A549 (cell line): ENCODE measurements at places on chromosomes 1 and 21.

- peak; percentile 42 for DNase-seq
Observed at GRCh38 chr1:103514920-103515503, 10.5 kb upstream of the RNPC3 start.

GRCh38 chr1:218273762-218274479 is 11.2 kb upstream of the RRP15 start:
- no peak for DNase-seq

DNA sequence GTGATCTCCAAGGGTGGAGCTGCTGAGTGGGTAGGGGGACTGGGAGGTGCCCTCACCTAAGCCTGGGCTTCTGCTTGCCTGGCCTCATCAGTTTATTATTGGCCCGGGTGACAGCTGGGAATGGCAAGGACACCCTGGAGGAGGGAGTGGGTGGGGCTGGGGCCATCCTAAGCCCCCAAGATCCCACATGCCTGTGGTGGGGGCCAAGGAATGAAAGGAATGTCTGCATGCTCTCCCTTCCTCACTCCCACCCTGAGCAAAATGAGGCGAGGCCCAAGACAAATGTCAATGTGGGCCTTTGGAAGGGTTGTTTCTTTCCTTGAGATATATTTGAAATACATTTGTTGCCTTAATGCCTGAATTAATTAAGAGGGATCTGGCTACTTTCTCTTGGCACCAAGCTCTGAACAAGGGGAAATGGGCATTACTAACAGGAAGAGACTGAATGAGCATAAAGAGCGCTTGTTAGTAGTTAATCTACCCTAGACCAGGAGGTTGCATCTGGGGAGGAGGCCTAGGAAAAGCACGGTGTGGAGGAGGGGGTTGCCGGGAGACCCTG is 19.7 kb upstream of the CHI3L1 start:
- DNase-seq = no peak

GRCh38 chr1:214496126-214496525 is 55.3 kb downstream of the PTPN14 start:
- DNase-seq = no peak

DNA sequence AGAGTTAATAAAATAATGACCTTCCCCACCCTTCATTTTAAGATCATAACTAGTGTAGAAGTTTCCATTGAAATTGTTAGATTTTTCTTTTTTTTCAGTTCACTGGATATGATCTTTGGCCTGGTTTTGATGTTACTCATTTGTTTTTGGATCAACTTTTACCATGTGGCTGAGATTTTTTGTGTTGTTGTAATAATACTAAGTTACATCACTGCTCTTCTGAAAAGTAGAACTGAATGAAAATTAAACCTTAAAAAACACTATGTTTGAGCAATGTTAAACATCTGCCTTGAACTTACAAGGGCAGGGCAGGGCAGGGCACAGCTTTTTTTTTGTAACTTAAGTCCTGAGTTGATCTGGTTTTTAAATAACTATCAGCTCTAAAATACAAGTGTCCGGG is 204.8 kb upstream of the ADAMTS5 start:
- DNase-seq = no peak

DNA sequence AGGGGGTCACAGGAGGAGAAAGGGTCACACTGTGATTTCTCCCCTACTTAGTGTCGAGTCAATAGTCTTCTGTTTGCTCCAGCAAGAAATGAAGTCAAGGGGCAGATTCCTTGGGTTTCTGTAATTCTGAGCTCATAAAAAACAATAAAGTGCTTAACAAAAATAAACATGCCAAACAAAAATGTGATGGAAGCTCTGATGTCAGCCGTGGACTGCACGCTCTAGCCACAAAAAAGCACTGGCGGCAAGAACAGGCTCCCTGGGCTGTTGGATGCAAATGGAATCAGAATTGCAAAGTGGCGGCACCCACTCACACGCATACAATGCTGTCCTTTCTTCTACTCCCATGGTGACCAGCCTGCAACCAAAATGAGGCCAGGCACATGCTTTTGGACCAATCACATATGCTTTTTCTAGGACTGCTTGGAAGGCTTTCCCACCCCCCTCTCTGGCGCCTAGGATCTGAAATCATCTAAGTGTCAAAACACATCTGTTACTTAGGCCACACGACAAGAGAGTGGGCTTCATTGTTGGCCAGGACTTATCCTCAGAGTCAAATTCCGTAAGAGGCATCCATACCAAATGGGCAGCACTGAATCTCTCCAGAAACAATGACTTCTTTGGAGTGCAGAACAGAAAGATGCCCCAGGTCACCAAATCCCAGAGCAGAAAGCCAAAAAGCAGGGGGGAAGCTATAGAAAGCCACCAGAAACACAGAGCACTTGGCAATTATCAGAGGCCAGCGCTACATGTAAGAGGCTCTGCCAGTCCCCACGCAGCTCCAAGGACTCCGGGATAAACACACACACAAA is 9.2 kb downstream of the C1orf198 start:
- no peak for DNase-seq

DNA sequence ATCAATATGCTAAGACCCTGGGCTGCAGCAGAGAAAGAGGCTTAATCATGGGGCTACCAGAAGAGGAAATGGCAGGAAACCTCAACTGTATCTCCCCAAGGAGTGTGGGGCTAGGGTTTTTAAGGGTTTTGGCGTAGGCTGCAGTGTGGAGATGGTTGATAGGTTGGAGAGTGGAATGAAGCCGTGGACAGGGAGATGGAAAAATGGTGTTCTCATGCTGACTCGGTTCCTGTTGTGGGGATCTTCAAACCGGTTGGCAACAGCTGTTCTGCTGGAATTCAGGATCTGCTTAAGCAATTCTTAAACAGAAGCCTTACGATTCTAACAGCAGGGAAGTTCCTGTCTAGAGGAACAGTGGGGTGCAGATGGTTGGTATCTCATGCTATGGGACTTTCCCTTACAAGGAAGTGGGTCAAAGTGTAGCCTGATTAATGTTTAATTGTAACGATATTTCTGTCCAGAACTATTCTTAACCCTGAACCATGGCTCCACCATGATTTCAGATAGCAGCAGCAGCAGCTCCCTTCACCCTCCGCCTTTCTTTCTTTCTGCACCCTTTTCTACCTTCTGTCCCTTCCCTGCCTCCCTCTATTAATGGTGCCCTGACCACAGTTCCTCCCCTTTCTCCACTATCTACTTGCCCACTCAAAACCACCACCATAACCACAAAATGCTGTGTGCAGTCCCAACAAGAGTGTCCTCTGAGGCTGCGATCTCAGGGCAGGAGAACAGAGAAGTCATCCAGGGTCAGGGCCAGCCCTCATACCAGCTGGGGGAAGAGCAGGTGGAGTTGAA is 30.8 kb downstream of the RSPH1 start:
- no peak for DNase-seq

DNA sequence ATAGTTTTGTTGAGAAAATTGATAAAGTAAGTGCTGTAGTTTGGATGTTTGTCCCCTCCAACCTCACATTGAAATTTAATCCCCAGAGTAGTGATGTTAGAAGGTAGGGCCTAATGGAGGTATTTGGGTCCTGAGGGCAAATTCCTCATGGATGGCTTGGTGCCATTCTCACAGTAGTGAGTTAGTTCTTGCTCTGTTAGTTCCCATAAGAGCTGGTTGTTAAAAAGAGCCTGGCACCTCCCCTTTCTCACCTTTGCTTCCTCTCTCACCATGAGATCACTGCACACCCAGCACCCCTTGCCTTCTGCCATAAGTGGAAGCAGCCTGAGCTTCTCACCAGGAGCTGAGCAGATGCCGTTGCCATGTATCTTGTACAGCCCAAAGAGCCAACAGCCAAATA is 354.8 kb upstream of the NFIA start:
- no peak for DNase-seq

DNA sequence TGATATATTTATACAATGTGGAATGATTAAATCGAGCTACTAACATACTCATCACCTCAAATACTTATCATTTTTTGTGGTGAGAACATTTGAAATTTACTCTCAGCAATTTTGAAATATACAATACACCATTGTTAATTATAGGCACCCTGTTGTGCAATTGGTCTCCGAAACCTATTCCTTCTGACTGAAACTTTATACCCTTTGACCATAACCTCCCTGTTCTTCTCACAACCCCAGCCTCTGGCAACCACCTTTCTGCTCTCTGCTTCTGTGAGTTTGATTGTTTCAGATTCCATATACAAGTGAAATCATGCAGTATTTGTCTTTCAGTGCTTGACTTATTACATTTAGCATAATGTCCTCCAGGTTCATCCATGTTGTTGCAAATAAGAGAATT is 49.5 kb downstream of the SETD4 start:
- DNase-seq = no peak

GRCh38 chr1:60427701-60428100 is 354.1 kb upstream of the C1orf87 start:
- no peak for DNase-seq

DNA sequence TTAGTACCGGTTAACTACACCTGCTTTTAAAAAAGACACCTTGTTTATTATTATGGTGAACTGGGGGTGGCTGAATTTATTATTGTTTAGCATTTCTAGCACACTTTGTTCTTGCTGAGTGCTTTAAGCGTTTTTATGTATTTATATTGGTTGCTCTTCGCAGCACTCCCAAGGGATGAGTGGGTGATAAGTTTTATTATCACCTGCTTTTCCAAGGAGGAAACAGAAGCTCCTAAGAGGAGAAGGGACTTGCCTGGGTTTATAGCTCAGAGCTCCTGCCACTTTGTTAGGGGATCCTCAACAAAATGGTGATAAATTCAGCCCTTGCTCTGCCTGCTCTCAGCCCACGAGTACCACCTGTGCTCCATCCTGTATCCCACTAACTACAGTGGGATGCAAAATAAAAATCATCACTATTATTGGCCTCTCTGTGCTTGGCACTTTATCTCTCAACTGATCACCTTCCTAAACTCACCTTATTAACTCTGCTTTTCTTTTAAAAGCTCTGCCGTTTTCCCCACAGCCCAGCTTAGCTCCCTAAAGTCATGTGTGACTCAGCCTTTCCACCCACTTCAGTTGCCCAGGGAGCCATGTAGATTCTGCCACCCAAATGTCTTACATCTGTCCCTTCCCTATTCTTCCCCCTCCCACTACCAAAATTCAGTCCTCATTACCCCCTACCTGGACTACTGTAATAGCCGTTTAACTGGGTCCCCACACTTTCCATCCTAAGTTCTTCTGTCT is 44.5 kb downstream of the BCL9 start:
- DNase-seq = no peak

DNA sequence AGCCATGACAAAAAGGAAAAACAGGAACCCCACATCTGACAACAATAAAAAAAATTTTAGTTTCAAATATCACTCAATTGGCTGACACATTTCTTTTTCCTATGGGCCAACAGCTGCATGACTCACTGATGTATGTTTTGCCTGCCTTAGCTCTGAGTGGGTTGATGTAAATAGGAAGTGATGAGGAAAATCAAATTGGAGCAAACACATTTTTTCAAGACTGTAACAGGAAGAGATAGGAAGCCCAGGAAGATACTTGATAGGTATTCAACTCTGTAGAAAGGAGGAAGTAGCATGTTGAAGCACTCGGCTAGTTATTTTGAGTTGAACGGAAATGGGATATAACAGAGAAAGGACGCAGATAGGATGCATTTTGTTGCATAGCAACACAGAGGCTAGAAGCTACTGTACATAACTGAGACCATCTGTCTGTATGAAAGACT is 168.0 kb upstream of the NR5A2 start:
- DNase-seq = peak; percentile 71

DNA sequence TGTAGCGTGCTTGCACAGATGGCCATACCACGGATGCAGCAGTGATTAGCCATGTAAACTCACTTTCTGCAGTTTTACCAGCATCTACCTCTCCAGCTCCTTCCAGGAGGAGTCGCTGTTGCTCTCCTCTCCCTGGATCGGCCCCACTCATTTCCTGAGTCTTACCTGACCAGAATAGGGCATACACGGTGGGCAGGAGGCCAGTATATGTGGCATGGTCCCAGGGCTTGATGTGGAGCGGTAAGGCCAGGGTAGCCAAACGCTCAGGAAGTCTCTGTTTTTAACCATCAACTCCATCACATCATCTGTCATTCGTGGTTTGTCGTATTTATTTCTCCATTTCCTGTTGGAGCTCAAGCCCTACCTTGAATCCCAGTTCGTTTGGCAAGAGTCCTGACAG is 163.4 kb upstream of the USP24 start:
- DNase-seq = peak; percentile 48

GRCh38 chr1:233432916-233433315 is 105.4 kb downstream of the MAP3K21 start:
- DNase-seq = no peak

DNA sequence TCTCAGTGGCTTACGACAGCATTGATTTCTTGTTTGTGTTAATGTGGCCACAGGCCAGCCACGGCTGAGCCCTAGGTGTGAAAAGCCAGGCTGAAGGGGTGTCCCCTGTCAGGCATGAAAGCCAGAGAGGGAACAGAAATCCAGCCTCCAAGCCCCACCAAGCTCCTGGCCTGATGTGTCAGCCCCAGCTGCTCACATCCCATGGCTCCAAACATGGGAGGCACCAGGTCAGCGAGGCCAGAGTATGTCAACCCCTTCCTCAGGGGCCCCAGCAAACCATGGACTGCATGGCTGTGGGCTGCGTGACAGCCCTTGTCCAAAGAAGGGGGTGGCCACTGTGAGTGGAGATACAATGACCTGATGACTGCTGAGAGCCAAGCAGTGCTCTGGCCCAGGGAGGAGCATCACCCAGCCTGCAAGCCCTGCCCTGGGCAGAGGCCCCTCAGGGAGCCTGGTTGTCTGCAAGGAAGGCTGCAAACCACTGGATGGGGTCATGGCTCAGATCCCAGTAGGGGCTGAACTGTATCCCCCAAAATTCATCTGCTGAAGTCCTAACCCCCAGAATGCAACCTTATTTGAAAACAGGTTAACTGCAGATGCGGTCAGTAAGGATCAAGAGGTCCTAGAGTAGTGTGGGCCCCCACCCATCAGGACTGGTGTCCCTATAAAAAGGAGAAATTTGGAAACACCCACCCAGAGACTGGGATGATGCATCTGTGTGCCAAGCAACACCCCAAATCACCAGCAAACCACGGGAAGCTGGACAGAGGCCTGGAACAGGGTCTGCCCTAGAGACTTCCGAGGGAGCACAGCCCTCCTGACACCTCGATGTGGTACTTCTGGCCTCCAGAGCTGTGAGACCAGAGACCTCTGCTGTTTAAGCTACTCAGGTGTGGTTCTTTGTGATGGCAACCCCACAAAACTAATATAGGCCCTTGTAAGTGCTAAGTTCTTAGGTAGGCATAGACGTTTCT is 3.3 kb upstream of the MX2 start:
- DNase-seq = no peak
